NCI-H82 (cell line): ENCODE measurements at places on chromosomes 5 and 9.

- no peak for DNase-seq
Observed at GRCh38 chr5:96022971-96023370, 61.3 kb upstream of the ELL2 start.

DNA sequence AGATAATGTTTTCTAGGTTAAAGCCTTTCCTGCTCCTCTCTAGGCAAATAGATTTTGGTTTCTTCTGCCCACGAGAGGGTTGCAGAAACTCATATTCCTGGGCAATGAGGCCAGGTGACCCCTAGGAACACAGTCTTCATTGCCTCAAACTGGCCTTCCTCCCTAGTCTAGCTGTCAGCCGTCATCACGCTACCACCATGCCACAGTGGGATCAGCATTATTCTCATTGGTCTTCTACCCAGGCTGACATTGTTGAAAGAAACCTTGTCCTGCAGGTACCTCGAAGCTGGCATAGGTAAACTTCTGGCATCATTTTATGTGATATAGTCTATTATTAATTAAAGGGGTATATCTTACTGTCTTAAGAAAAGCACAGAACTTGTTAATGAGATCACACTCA lies 51.1 kb downstream of the ELL2 start:
- no peak for DNase-seq

- no peak for DNase-seq
Observed at GRCh38 chr5:89573345-89573744, 690.4 kb upstream of the MEF2C start.

GRCh38 chr5:170426149-170426767 lies 37.1 kb upstream of the KCNMB1 start:
- DNase-seq, result no peak
